Fibroblast of lung (primary cell): ENCODE measurements at places on chromosomes 1 and 21.
A peak's percentile ranks its signal among the peaks of the same experiment; 100 is the strongest.

DNA sequence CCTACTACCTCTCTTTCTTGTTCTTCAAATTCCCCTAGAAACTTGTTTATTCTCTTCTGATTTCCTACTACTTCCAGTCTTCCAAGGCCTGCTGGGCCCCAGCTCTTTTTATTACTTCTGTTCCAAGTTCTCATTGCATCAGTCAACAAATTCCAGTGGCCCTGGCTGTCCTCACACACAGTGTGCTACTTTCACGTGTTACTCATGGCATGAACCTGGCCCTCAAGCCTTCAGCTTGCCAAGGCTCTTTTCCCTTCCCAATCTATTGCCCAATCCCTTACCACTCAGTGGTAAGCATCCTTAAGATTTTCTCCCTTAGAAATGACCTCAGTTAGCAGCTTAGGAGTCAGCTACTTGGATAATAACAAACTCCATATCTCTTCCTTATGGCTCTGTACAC is 613.5 kb downstream of the LMO4 start:
- H3K36me3 ChIP-seq = no peaks in the 10 kb centered on the region
- H3K4me1 ChIP-seq = no peaks in the 10 kb centered on the region
- no peaks in the 10 kb centered on the region for H3K27me3 ChIP-seq
- H3K27ac ChIP-seq = no peak overlapping the region
- no peak overlapping the region for H3K4me3 ChIP-seq

DNA sequence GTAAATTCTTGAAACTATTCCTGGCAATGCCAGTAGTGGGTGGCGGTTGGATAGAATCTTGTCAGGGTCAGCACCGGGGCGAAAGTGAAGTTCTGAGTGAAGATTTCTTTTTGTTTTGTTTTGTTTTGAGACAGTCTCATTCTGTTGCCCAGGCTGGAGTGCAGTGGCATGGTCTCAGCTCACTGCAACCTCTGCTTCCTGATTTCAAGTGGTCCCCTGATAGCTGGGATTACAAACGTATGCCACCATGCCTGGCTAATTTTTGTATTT is 33.3 kb downstream of the PCNT start:
- H3K27me3 ChIP-seq = no peaks in the 10 kb centered on the region
- H3K36me3 ChIP-seq = peaks cover 21% of the 10 kb centered on the region
- no peak for DNase-seq

- DNase-seq = no peak
- H3K4me1 ChIP-seq = no peaks in the 10 kb centered on the region
- no peaks in the 10 kb centered on the region for H3K36me3 ChIP-seq
- no peak overlapping the region for H3K4me3 ChIP-seq
Measured at GRCh38 chr1:111486431-111486830, 12.6 kb downstream of the C1orf162 start.

DNA sequence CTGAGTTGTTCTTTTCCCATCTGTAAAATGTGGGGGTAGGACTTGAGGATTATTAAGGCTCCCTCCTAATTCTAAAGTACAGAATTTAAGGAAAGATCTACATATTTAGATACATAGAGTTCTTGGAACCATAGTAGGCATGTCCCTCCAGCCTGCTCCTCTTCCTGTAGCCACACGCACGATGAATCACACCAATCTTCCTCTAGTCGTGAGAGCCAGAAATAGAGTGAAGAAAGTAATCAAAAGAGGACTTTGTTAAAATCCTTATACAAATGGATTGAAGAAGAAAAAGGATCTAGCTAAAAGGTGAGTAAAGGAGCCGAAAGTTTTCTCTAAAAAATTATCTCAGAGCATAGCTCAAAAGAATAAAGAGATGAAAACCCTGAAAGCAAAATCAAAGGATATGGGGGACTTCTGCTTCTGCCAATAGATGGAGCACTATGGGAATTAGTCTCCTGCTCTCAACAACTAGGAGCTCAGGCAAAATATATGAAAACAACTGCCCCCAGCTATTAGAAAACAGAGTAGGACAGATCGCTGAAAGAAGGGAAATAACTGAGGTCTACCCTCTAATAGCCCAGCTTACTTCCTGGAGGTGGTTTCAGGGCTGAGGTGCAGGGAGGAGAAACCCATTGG is 8.5 kb downstream of the C1orf141 start:
- H3K4me1 ChIP-seq = no peaks in the 10 kb centered on the region
- no peaks in the 10 kb centered on the region for H3K36me3 ChIP-seq
- no peak for DNase-seq
- H3K4me3 ChIP-seq = no peak overlapping the region
- H3K27me3 ChIP-seq = no peaks in the 10 kb centered on the region
- H3K27ac ChIP-seq = no peak overlapping the region

DNA sequence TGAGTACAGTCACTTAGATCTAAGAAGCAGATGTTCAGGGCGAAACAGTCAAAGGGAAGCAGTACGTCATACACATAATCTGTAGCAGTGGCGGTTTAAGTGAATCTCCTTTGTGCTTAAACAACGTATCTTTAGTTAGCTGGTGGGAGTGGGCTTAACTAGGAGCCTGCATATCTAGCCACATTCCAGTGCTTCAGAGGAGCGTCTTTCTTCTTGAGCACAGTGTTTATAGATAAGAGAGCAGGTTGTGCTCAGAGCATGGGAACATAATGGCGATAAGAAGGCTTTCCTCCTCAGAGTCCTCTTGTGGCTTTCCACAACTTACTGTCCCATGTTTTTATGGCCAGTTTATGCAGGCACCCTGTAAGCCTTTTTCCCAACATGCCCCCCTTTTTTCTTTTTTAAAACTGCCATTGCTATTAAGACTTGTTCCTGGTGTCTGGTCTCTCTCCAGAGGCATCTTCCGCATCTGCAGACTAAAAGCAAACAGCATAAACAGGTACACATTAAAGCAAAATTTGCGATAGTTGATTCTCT is 3.2 kb downstream of the DAP3 start:
- no peak overlapping the region for H3K27ac ChIP-seq
- no peaks in the 10 kb centered on the region for H3K36me3 ChIP-seq

- peak overlapping the region; percentile 27 for H3K27ac ChIP-seq
- H3K27me3 ChIP-seq = no peaks in the 10 kb centered on the region
- peaks cover 4% of the 10 kb centered on the region for H3K4me1 ChIP-seq
- no peaks in the 10 kb centered on the region for H3K36me3 ChIP-seq
Measured at GRCh38 chr1:175200678-175201521, 8.3 kb upstream of the KIAA0040 start.

DNA sequence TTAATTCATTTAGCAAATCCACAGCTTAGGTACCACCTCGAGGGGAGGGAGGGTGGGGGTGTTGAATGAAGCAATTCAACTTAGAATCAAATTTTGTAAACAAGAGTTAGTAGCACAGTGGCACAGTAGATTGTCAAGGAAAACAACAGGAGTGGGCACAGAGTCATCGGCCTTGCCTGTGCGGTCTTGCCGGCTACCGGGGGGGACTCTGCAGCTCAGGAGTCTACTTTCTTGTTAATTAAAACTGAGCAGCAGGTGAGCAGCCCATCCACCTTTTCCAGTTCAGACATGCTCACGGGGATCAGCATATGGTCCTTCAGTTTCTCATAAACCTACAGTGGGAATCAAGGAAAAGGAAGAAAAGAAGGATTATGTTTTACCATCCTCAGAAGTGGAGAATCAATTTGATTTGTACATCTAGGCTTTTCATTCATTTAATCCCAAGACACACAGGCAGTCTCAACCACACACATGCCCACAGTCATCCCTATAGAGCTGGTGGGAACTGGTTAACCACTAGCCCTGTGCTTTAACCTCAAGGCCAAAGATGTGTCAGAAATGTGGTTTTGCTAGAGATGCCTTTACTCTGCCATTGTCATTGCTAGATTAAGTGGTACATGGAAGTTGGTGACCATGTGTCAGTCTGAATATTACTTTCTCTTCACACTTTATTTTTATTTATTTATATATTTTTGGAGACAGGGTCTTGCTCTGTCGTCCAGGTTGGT is 45.0 kb upstream of the BCL10 start:
- peaks cover 25% of the 10 kb centered on the region for H3K4me1 ChIP-seq
- no peak overlapping the region for H3K4me3 ChIP-seq
- no peaks in the 10 kb centered on the region for H3K36me3 ChIP-seq
- peak overlapping the region; percentile 69 for H3K27ac ChIP-seq
- H3K27me3 ChIP-seq = no peaks in the 10 kb centered on the region

GRCh38 chr1:218395916-218396315 is 50.8 kb downstream of the TGFB2 start:
- H3K27me3 ChIP-seq = no peaks in the 10 kb centered on the region
- no peak overlapping the region for H3K27ac ChIP-seq
- no peak overlapping the region for H3K4me3 ChIP-seq
- H3K4me1 ChIP-seq = no peaks in the 10 kb centered on the region
- no peaks in the 10 kb centered on the region for H3K36me3 ChIP-seq

DNA sequence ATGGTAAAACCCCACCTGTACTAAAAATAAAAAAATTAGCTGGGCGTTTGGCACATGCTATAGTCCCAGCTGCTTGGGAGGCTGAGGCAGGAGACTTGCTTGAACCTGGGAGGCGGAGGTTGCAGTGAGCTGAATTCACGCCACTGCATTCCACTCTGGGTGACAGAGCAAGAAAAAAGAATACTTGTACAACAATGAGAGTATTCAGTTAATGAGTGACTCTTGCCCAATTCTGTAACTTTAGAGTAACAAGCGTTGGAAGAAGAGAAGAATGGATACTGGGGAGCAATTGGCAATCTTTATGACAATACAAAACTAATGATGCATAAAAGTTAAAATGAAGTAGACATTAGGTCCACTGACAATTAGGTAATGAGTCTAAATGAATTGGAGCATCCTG is 10.5 kb downstream of the ANXA9 start:
- no peak for DNase-seq
- H3K27ac ChIP-seq = no peak overlapping the region
- peaks cover 2% of the 10 kb centered on the region for H3K36me3 ChIP-seq
- H3K27me3 ChIP-seq = no peaks in the 10 kb centered on the region
- no peak overlapping the region for H3K4me3 ChIP-seq

DNA sequence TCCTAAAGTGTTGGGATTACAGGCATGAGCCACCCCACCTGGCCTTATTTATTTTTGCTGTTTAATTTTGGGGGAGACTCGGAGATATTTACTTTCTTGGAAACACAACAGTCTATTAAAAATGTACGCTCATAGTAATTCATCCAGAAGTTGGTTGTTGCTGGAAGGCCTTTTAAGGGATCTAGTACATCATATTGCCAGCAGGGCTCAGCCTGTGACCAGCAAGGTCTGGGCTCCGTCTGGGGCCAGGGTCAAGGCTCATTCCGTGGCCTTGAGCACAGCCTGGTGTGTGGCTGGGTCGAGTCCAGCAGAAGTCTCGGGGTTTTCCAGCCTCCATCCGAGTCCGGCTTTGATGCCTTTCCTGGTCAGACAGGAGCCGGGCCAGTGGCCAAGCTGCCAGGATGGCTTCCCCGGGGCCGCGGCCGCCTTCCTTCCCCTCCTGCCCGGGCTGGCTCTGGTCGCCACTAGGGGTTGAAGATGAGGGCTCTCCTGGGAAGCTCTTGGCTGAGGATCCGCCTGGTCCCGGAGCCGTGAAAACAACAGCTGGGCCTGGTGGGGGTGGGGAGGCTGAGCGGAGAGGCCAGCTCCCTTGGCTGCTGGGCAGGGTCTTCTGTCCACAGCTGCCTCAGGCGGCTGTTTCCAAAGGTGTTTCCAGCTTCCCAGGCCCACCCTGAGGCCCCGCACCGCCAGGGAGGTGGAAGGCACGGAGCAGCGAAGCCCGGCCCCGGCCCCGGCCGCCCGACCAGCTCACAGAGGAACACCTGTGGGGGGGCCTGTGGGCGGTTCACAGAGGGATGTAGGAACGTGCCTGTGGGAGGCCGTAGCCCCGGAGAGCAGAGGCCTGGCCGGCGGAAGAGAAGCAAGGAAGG is 5.1 kb upstream of the VWA1 start:
- DNase-seq = peak; percentile 59
- H3K27ac ChIP-seq = peak overlapping the region; percentile 47
- no peaks in the 10 kb centered on the region for H3K27me3 ChIP-seq

- no peak overlapping the region for H3K27ac ChIP-seq
- DNase-seq = no peak
- H3K27me3 ChIP-seq = no peaks in the 10 kb centered on the region
- no peaks in the 10 kb centered on the region for H3K36me3 ChIP-seq
- no peak overlapping the region for H3K4me3 ChIP-seq
- no peaks in the 10 kb centered on the region for H3K4me1 ChIP-seq
Measured at GRCh38 chr1:3054474-3054873, 14.5 kb upstream of the PRDM16 start.

DNA sequence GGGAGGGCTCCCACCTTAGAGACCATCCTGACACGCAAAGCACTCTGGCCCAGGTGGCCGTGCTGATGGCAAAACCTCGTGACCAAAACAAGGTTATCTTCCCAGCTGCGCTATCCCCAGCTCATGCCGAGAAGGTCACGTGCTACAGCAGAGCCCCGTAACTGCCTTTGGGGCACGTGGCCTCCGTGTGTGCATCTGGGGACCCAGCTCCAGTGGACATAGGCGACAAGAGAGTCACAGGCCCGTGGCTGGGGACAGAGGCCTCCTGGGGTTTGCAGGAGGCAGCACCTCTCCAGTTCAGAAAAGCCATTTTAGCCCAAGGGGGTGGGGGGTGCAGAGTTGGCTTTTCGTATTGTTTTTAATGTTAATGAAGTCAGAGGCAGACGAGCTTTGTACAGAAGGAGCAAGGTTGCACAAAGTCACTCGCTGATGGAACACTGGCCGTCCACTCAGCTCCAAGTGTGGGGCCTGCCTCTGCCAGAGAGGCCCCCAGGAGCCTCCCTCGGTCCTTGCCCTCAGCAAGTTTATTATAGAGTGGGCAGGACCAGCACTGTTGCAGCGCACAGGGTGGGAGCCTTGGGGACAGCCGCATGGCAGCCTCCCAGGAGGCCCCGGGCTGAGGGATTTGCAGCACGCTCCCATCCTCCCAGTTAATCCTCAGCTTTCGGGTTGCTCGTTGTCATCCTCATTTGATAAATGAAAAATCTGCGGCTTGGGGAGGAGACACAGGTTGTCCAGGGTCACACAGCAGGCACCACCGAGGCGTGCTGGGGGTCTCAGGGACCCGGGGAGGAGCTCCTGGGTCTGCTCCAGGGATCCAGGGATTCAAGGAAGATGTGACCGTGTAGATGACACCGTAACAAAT is 8.0 kb upstream of the PDE9A start:
- DNase-seq = no peak
- H3K4me1 ChIP-seq = peaks cover 9% of the 10 kb centered on the region
- no peak overlapping the region for H3K27ac ChIP-seq

GRCh38 chr1:150751443-150751842 is 14.1 kb downstream of the CTSS start:
- DNase-seq = no peak
- H3K27me3 ChIP-seq = no peaks in the 10 kb centered on the region
- H3K4me1 ChIP-seq = no peaks in the 10 kb centered on the region
- H3K4me3 ChIP-seq = no peak overlapping the region
- H3K36me3 ChIP-seq = no peaks in the 10 kb centered on the region

GRCh38 chr1:164683235-164683634 is 124.3 kb downstream of the PBX1 start:
- no peak for DNase-seq
- no peaks in the 10 kb centered on the region for H3K4me1 ChIP-seq
- H3K4me3 ChIP-seq = no peak overlapping the region
- H3K27ac ChIP-seq = no peak overlapping the region
- H3K36me3 ChIP-seq = no peaks in the 10 kb centered on the region
